Midbrain (tissue), 1 donor: ENCODE measurements at places on chromosomes 16 and 17.

GRCh38 chr16:82603784-82604411 lies 22.9 kb upstream of the CDH13 start:
- DNase-seq: peak; percentile 67

- peak; percentile 88 for DNase-seq
These were observed 5.3 kb upstream of the CDR2L start for GRCh38 chr17:74981979-74982662.

GRCh38 chr17:76565728-76566612 lies 19.7 kb downstream of the ST6GALNAC2 start:
- DNase-seq: no peak

- DNase-seq: no peak
These were observed 47.6 kb downstream of the HSD17B2 start for GRCh38 chr16:82082543-82083244.

DNA sequence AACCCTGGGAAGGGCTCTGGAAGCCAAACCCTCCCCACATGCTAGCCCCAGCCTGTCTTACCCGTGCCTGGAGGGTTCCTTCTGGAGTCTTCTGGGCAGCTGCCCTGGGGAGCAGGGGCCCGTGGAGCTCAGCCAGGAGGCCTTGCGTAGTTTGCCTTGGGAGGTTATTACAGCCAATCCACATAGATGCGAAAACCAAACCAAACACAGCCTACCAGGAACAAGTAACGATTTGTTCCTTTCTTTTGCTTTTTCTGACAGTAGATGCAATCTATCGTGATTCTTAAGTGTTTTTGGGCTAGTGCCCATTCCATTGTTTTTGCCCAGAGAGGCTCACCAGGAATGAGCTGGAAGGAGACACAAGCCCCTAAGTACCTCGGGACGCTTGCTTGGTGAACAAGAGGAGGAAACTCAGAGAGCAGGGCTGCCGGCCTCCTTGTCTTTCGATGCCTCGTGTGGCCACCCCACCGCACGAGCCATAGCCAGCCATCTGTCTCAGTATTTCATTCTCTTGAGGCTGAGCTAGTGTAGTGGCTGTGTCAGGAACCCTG lies 102.7 kb upstream of the NOL11 start:
- peak; percentile 61 for DNase-seq
